ENCODE measurements at places on chromosomes 2 and 18.
A peak's percentile ranks its signal among the peaks of the same experiment; 100 is the strongest.

- H3K4me3 ChIP-seq: no peak overlapping the region
- DNase-seq: no peak
- H3K36me3 ChIP-seq: no peaks in the 10 kb centered on the region
- H3K27ac ChIP-seq: no peak overlapping the region
These were observed 119.8 kb downstream of the PLB1 start for GRCh38 chr2:28615706-28616105.

DNA sequence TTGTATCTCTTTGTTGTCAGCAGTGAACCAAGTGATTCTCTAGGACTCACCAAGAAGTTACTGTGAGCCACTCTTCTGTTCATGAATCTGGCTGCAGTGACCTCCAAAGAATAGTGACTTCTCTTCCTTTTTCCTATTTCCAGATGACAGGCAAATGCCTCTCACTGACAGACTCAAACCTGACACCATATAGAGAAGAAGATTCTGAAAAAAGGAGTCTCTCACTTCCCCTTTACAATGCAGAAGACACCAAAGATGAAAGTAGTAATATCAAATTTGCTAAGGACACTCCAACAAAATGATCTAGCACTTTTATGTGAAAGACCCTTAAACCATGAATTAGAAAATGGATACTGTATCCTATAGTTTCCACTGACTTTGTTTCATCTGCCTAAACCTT lies 44.4 kb upstream of the SETBP1 start:
- DNase-seq: no peak
- peaks cover 11% of the 10 kb centered on the region for H3K4me1 ChIP-seq
- peaks cover 16% of the 10 kb centered on the region for H3K27me3 ChIP-seq
- no peak overlapping the region for H3K27ac ChIP-seq
- no peaks in the 10 kb centered on the region for H3K36me3 ChIP-seq

DNA sequence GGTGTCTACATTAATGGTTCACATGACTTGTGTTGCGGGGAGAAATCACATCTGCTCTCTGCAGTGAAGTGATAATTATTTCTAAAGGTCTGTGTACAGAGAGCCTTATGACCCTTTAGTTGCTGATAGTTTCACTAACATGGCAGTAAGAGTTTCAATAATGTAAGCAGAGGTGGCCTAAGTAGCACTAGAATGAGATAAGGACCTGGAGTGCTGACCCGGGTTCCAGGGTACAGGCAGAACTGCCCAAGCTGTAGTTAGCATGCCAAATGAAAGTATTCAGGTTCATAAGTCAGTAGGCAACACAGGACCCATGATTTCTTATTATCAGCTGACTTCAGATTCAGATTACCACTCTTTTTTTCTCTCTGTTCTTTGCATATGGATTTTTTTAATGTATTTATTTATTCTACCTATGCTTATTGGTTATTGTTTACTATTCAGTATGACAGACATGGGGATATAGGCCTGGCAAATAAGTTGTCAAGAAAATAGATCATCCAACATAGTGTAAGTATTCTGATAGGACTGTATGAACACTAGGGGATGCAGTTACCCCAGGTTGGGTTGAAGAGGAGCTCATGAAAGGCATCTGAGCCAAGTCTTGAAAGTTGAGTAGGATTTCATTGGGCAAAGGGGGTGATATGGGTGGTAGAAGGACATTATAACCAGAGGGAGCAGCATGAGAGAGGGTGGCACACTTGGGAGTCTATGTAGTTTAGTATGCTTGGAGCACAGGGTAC lies 105.2 kb downstream of the CCDC85A start:
- H3K4me1 ChIP-seq: no peaks in the 10 kb centered on the region
- H3K27me3 ChIP-seq: no peaks in the 10 kb centered on the region
- DNase-seq: no peak
- H3K27ac ChIP-seq: no peak overlapping the region

GRCh38 chr2:19541884-19542283 lies 183.5 kb upstream of the OSR1 start:
- H3K4me3 ChIP-seq: no peak overlapping the region
- no peak for DNase-seq
- no peaks in the 10 kb centered on the region for H3K36me3 ChIP-seq
- no peaks in the 10 kb centered on the region for H3K4me1 ChIP-seq

DNA sequence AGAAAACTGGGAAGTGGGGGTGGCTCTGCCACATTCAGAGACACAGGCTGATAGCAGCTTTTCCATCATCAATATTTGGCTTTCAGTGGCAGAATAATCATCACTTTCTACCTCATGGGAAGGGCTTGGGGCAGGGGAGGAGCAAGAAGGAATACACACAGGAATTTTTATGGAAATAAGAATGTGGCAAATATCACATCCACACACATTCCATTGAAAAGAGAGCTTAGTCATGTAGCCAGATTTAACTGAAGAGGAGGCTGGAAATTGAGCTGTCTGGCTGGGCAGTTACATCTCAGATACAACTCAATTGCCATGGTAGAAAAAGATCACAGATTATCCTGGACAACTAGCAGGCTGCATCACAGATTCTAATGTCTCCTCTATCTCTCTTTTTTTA lies 1474.0 kb upstream of the ACVR2A start:
- no peaks in the 10 kb centered on the region for H3K36me3 ChIP-seq
- H3K4me1 ChIP-seq: no peaks in the 10 kb centered on the region

- H3K27ac ChIP-seq: no peak overlapping the region
- peaks cover 2% of the 10 kb centered on the region for H3K36me3 ChIP-seq
- DNase-seq: no peak
- no peaks in the 10 kb centered on the region for H3K4me1 ChIP-seq
These were observed 24.7 kb upstream of the NT5C1B start for GRCh38 chr2:18614041-18614440.

- no peak overlapping the region for H3K4me3 ChIP-seq
- no peak for DNase-seq
- H3K27ac ChIP-seq: no peak overlapping the region
- H3K4me1 ChIP-seq: peaks cover 5% of the 10 kb centered on the region
- peaks cover 37% of the 10 kb centered on the region for H3K27me3 ChIP-seq
- peaks cover 3% of the 10 kb centered on the region for H3K36me3 ChIP-seq
These were observed 193.7 kb downstream of the INO80D start for GRCh38 chr2:205892251-205892655.

GRCh38 chr2:9699139-9700108 lies 68.6 kb upstream of the YWHAQ start:
- peaks cover 53% of the 10 kb centered on the region for H3K4me1 ChIP-seq
- no peaks in the 10 kb centered on the region for H3K27me3 ChIP-seq
- H3K27ac ChIP-seq: no peak overlapping the region
- DNase-seq: no peak
- no peak overlapping the region for H3K4me3 ChIP-seq
- H3K36me3 ChIP-seq: peaks cover 11% of the 10 kb centered on the region

- H3K4me3 ChIP-seq: no peak overlapping the region
- H3K27me3 ChIP-seq: no peaks in the 10 kb centered on the region
- H3K4me1 ChIP-seq: no peaks in the 10 kb centered on the region
- DNase-seq: no peak
- peaks cover 2% of the 10 kb centered on the region for H3K36me3 ChIP-seq
- H3K27ac ChIP-seq: no peak overlapping the region
These were observed 100.7 kb downstream of the NUP35 start for GRCh38 chr2:183224948-183225347.

GRCh38 chr2:238351315-238351714 lies 31.0 kb downstream of the TRAF3IP1 start:
- peaks cover 5% of the 10 kb centered on the region for H3K36me3 ChIP-seq
- H3K4me3 ChIP-seq: no peak overlapping the region
- H3K27me3 ChIP-seq: no peaks in the 10 kb centered on the region
- H3K27ac ChIP-seq: no peak overlapping the region
- H3K4me1 ChIP-seq: peaks cover 7% of the 10 kb centered on the region

DNA sequence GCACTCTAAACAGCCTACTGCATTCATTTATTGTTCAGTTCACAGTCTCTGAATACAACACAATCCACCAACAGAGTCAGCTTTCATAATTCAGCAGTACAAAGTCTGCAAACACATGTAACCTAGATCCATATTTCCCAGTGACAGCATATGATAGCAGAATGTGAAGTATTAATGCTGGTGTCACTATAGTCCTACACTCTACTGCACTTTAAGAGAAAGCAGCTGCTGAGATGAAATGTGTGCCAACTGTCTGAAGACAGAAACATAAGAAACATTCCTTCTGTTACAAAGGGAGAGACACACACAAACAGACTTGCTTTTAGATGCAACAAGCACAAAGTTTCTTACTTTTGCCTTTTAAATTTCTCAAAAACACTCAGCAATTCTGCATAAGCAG lies 441.8 kb downstream of the ZEB2 start:
- H3K27me3 ChIP-seq: no peaks in the 10 kb centered on the region
- H3K27ac ChIP-seq: no peak overlapping the region
- H3K4me3 ChIP-seq: no peak overlapping the region
- no peaks in the 10 kb centered on the region for H3K4me1 ChIP-seq
- H3K36me3 ChIP-seq: no peaks in the 10 kb centered on the region

GRCh38 chr18:70289351-70290312 lies 787 bp downstream of the SOCS6 start:
- H3K4me1 ChIP-seq: peaks cover 10% of the 10 kb centered on the region
- H3K27ac ChIP-seq: no peak overlapping the region
- peaks cover 51% of the 10 kb centered on the region for H3K27me3 ChIP-seq
- H3K4me3 ChIP-seq: peak overlapping the region; percentile 69

- no peak for DNase-seq
- no peak overlapping the region for H3K27ac ChIP-seq
- no peaks in the 10 kb centered on the region for H3K4me1 ChIP-seq
- no peaks in the 10 kb centered on the region for H3K27me3 ChIP-seq
- H3K4me3 ChIP-seq: no peak overlapping the region
- no peaks in the 10 kb centered on the region for H3K36me3 ChIP-seq
These were observed 175.8 kb upstream of the NETO1 start for GRCh38 chr18:73043611-73044010.

- peaks cover 24% of the 10 kb centered on the region for H3K36me3 ChIP-seq
- H3K27ac ChIP-seq: peak overlapping the region; percentile 95
- no peaks in the 10 kb centered on the region for H3K27me3 ChIP-seq
- peaks cover 42% of the 10 kb centered on the region for H3K4me1 ChIP-seq
- H3K4me3 ChIP-seq: peak overlapping the region; percentile 95
These were observed 519 bp downstream of the TEX261 start for GRCh38 chr2:70994009-70994698.

- no peaks in the 10 kb centered on the region for H3K36me3 ChIP-seq
- H3K27me3 ChIP-seq: peaks cover 62% of the 10 kb centered on the region
- H3K27ac ChIP-seq: no peak overlapping the region
- no peaks in the 10 kb centered on the region for H3K4me1 ChIP-seq
- H3K4me3 ChIP-seq: no peak overlapping the region
These were observed 154.1 kb downstream of the SH3BP4 start for GRCh38 chr2:235105821-235106359.

GRCh38 chr2:46010925-46011490 lies 286.2 kb upstream of the EPAS1 start:
- no peak for DNase-seq
- no peaks in the 10 kb centered on the region for H3K27me3 ChIP-seq
- peaks cover 3% of the 10 kb centered on the region for H3K36me3 ChIP-seq
- no peak overlapping the region for H3K27ac ChIP-seq
- no peak overlapping the region for H3K4me3 ChIP-seq
- H3K4me1 ChIP-seq: no peaks in the 10 kb centered on the region

- no peaks in the 10 kb centered on the region for H3K36me3 ChIP-seq
- peaks cover 73% of the 10 kb centered on the region for H3K27me3 ChIP-seq
- H3K4me1 ChIP-seq: no peaks in the 10 kb centered on the region
- no peak for DNase-seq
These were observed 52.7 kb upstream of the NPAS2 start for GRCh38 chr2:100767224-100767653.

DNA sequence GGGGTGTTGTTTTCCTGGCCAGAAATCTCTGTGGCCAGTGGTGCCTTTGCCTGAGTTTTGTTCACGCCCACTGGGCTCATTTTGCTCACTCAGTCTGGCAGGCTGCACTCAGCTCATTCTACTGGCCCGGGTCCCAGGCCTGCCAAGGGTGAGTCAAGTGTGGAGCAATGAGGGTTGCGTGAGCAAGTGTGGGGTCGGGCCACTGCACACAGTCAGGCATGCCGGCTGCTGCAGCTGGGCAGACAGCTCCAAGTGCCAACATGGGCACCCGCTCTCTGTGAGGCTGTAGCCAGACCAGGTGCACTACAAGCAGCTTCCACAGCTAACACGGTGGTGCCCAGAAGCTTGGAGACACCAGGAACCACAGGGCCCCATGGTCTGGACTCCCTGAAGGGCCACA lies 801.1 kb upstream of the RAB6C start:
- no peaks in the 10 kb centered on the region for H3K27me3 ChIP-seq
- DNase-seq: no peak
- no peak overlapping the region for H3K4me3 ChIP-seq
- no peak overlapping the region for H3K27ac ChIP-seq
- H3K36me3 ChIP-seq: no peaks in the 10 kb centered on the region

DNA sequence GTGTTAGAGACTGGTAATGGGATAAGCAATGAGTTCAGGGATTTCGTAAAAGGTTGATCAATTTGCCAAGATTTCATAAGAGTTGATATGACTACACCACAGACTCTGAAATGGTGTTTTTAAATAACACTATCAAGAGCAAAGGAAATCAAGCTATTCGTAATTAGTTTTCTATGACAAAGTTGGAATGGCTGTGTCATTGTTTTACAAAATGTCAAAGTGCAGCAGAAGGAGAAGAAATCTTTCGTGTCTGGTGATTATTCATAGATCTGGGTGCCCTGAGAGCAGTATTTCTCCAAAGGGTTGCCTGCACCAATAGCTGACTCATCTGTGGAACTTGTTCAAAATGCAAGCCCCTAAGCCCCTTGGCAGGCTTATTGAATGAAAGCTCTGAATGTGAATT lies 70.1 kb downstream of the NABP1 start:
- H3K27me3 ChIP-seq: peaks cover 17% of the 10 kb centered on the region
- DNase-seq: no peak
- no peak overlapping the region for H3K4me3 ChIP-seq

GRCh38 chr18:54828986-54829385 lies 709 bp downstream of the RAB27B start:
- peak overlapping the region; percentile 89 for H3K4me3 ChIP-seq
- no peaks in the 10 kb centered on the region for H3K27me3 ChIP-seq
- H3K36me3 ChIP-seq: peaks cover 5% of the 10 kb centered on the region
- peak overlapping the region; percentile 86 for H3K27ac ChIP-seq

GRCh38 chr2:3462493-3463104 lies 56.7 kb downstream of the ADI1 start:
- H3K4me3 ChIP-seq: no peak overlapping the region
- DNase-seq: no peak
- H3K4me1 ChIP-seq: peaks cover 6% of the 10 kb centered on the region
- no peaks in the 10 kb centered on the region for H3K27me3 ChIP-seq

DNA sequence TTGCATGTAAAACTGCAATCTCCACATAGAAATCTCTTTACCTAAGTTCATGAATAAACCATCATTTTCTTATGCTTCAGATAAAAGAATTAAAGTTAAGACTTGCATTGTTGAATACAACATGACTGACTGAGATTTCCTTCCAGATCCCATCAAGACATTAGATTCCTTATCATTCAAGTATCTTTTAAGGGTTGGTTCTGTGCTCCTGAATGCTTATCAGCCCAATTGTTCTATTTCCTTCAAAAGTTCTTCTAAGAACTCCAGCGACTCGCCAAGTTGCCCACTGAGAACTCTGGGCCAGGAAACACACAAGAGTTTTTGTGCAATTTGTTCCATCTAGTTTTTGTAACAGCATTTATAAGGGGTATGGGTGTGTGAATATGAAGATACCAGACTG lies 120.3 kb downstream of the RBMS1 start:
- peak overlapping the region; percentile 30 for H3K27ac ChIP-seq
- peaks cover 7% of the 10 kb centered on the region for H3K36me3 ChIP-seq
- peak overlapping the region; percentile 0 for H3K4me3 ChIP-seq
- no peak for DNase-seq
- no peaks in the 10 kb centered on the region for H3K27me3 ChIP-seq
